Stimulated activated CD8-positive, alpha-beta memory T cell treated with anti-CD3 and anti-CD28 coated beads, Interleukin-7, amount 100 ng/mL, for 1 hour (primary cell): ENCODE measurements at places on chromosomes 5 and 9.

DNA sequence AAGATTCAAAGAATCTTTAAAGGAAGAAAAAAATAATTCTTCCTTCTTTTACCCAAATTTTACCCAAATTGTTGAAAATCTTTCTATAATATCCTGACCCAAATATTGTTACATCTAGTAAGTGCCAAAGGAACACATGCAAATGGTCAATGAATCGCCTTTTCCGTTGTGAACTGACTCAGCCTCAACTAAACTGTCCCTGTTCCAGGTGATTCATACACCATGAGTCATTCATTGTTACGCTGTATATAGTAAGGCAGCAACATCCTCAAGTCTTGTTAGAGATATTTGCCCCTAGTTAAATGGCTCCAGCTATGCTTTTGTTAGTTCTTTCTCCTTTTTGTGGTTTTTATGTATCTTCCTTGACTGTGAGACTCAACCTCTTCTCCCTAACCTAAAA lies 9.7 kb downstream of the PTGER4 start:
- no peak for DNase-seq

DNA sequence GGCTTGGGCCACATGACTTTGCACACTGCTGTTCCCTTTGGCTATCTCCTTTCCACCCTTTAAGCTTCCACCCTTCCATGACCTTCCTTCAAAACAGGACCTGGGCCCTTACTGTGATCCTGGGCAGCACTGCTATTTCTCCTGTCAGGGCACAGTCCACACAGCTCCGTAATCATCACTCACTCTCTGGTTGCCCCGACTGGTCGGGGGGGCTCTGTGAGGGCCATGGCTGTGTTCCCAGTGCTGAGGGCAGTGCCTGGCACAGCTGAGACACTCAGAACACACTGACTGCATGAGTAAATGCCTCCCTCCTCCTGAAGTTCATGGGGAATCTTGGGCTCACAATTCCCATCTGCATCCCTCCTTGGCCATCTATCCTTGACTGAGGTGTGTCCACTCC lies 12.2 kb downstream of the TRAF1 start:
- no peak for DNase-seq

GRCh38 chr5:42991404-42992087 lies 48.6 kb downstream of the ANXA2R start:
- no peak for DNase-seq

DNA sequence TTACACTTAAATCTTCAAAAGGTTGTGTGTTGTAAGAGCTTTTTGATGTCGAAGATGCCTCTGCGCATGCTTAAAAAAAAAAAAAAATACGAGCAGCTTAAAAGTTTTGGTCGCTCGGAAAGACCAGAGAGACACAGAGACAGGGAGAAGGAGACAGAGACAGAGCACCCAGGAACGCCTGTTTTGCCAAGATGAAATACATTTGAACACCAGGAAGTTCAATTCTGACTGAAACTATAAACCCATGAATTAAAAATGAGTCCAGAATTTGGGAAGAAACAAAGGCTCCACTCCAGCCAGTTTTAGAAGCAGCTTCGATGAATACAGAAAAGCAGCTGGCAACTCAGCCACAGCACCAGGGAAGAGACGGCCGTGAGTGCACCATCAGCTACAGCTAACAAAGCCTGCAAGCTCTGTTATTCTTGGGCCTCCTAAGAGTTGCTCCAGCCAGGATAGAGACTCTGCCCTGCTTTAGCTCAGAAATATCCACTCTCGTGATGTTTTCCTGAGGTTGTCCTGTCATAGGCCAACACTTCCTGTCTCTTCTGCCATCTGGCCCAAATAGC lies 2.5 kb upstream of the ZNF474 start:
- DNase-seq, result no peak

GRCh38 chr5:12183003-12183402 lies 278.8 kb upstream of the CTNND2 start:
- DNase-seq, result no peak

DNA sequence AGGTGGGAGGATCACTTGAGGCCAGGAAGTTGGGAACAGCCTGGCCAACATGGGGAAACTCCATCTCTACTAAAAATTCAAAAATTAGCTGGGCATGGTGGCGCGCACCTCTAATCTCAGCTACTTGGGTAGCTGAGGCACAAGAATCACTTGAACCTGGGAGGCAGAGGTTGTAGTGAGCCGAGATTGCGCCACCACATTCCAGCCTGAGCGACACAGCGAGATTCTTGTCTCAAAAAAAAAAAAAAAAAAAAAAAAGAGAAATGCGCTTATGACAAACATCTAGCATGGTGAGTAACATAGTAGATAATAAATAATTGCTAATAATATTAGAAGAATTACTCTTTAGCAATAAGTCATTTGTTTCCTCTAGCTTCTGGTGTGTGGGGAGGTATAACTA lies 25.9 kb downstream of the RUSC2 start:
- DNase-seq, result no peak

DNA sequence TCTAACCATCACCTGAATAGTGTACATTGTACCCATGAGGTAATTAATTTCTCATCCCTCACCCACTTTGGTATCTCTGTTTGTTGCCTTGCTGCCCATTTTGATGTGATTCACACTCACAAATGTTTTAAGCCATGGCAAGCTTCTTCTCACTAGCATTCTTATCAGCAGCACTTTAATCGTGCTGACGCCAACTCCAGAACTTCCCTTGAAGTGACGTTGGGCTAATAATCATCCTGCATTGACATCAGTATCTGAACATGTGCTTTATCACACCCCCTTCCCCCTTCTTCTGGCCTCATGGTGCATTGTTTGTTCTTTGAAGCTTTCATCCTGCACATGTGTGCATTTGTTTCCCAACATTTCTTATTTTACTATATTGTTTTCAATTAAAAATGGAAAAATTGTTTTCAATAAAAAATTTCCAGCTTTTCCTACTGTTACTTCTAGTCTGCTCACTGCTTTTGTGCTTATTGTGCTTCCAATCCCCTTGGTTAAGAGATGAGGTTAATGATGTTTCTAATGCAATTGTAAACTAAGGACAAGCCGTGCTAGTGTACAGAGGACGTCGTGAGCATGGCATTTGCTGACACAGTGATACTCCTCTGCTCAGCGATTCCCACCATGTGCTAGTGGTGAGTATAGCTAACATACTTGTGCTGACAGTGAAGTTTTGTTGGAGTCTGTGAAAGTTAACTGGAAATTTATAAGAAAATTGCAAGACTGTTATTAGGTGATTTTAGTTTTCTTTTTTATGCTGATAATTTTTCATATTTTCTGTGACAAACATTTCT lies 238.5 kb downstream of the KDM4C start:
- DNase-seq, result no peak

DNA sequence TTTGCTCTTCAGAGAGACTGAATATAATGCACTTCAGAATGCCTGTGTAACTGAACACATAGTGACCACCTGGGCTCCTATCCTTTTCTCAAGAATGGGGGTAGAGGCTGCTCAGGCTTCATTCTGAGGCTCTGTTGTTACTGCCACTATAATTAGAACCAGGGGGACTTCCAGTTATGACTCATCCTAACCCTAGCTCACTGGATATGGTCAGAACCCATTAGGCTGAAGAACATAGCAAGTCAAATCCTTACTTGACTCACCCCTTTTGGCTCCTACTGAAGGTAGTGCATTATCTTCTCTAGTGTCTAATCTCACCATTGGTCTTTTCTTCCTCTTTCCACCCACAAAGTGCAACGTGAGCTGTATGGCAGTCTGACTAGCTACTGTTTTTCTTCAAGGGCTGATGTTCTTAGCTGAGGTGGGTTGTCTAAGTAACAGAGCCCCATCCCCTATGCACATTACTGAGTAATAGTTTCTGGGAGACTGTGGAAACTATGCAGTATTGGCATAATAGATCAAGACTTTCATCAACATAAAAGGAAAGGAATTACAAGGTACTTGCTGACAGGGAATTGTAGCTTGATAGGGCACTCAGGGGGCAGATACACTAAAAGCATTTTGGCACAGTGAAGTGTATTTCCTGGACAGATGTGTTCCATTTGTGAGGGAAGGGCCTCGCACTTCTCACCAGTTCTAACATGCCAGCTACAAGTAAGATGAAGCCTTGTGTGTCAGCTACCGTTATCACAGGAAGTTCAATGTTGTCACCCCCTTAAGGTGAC lies 431.0 kb upstream of the MEF2C start:
- no peak for DNase-seq

DNA sequence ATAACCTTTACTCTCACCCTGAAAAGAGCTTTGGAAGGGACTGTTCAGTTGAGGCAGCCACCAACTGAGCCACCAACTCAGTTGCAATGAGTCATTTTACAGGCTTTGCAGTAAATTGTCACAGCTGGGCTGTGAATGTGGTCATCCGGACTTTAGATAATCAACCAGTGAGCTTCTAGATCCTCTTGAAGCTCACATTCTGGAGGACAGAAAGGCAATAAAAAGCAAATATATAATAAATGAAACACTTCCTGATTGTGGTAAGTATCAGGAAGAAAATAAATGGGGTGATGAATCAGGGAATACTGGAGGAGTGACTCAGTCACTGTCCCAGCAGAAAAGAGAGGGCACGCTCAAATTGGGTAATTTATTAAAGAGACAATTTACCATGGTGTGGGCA lies 13.2 kb upstream of the C5orf58 start:
- DNase-seq, result no peak

- DNase-seq, result no peak
These were observed 14.5 kb downstream of the PHAX start for GRCh38 chr5:126615286-126615685.
